ENCODE measurements at places on chromosomes 12 and 14.

- DNase-seq = no peak
Measured at GRCh38 chr14:57659052-57659451, 165.4 kb upstream of the CCDC198 start.

GRCh38 chr14:58639842-58640484 lies 2.2 kb downstream of the DACT1 start:
- peak; percentile 95 for DNase-seq

DNA sequence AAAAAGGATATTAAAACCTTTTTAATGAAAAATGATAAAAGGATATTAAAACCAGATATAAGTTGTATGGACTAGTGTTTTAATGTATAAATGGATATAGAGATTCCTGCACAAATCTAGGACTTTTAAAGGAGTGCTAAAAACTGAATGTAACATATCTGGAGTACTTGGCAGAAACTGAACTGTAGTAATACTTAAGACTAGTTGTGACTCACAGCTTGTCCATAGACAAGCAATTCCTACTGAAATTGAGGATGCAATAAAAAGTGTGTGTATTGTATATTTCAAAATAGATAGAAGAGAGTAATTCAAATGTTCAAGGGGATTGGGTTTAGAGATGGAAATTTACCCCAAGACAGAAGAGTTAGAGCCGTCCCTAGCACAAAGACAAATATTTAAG lies 59.6 kb downstream of the FBXO33 start:
- DNase-seq = no peak

- peak; percentile 45 for DNase-seq
Measured at GRCh38 chr14:23365732-23366425, 907 bp upstream of the EFS start.

DNA sequence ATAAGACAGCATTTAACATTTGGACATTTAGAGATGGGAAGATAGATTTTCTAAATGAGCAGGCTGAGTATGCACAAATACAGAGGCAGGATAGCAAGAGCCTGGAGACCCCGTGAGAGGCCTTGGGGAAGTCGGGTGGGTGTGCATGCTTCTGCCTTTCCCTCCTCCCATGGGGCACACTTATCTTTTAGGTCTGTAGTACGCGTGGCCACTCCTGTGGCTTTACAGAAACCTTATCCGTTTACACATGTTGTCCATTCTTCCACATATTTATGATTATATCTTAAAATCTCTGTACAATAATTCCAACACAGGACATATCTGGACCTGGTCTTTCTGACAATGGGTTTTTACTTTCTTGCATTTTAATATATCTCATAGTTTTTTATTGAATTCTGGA lies 33.6 kb downstream of the GYS2 start:
- no peak for DNase-seq
